ENCODE measurements at places on chromosomes 12 and 14.

- no peak for DNase-seq
These were observed 57.0 kb upstream of the DIO3 start for GRCh38 chr14:101504096-101504948.

DNA sequence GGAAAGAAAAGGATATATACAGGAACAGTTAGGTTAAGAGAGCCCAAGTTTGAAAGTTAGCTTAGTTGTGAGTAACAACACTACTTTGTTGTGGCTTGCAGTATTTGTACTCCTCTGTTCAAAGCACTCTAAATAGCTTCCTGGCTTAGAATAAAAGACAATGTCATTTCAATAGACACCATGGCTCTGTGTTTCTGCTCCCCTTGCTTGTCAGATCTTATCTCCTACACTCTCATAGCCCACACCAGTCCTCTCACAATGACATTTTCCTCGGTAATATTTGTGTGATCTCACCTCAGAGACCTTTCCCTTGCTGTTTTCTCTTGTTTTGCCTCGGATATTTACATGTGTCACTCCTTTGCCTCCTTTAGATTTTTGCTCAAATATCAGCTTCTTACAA is 418.4 kb downstream of the MDGA2 start:
- no peak for DNase-seq

DNA sequence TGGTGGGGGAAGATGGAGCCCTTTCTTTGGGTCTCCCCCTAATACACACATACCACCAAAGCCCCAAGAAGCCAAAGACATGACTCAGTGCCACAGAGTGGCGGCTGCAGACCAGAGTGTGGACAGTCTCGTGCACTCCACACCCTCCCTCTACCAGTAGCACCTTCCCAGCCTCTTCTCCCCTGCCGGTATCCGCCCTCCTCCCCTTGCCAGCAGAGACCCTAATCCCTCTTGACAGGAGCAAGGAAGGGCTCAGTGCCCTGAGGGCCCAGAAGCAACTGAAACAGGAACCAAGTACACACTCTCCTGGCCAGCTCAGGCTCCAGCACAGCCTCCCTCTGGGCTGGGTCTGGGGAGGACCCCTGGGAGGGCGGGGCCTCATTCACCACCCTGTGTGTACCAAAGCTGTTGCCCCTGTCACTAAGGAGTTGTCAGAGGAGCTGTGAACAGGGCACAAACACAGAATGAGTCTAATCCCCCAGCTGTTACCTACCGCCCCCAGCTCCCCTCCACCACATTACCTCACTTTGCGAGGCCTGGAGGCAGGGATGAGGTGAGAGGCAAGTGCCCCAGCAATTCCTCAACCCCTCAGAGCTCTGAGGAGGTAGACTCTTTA is 8.2 kb downstream of the SPRYD3 start:
- no peak for DNase-seq

GRCh38 chr12:124391340-124392261 is 96.7 kb downstream of the RFLNA start:
- DNase-seq: no peak

All from stimulated activated CD8-positive, alpha-beta memory T cell treated with anti-CD3 and anti-CD28 coated beads, Interleukin-7, amount 100 ng/mL, for 1 hour (primary cell).